Stimulated activated CD4-positive, alpha-beta T cell treated with anti-CD3 and anti-CD28 coated beads, Interleukin-2, amount 100 ng/mL, for 4 hours (primary cell): ENCODE measurements at places on chromosomes 4 and X.

DNA sequence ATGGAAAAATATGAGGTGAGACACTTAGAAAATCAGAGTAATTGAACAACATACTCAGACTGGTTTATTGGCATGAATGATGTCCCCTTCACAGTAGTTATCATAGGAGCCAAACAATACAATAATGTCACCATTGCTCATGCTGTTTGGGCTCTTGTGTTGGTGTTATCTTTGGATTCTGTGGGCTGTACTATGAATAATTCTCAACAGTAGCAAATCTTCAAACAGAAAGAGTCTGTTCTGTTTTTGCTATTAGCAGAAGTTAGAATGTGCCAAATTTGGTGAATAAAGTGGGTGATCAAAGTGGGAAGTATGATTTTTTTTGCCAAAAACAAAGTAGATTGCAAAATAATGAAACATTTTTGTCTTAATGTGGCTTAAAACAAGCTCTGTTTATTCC is 58.3 kb downstream of the GRID2 start:
- DNase-seq = no peak

DNA sequence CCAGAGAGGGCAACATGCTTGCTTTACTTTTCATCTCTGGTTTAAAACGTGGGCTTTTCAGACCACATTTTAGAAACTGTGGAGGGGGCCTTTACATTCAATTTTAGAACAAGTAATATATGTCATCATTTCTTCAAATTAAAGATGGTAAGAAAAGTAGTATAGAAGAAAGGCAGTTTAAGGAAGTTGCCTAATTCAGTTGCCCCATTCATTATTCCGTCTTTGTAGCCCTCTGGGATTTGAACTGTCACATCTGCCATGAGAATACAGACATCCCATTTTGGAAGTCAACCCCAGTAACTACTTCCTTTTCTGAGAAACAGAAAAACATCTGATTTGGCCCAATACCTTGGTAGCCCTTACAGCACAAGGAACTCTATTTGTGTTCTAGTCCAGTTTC is 61.2 kb downstream of the PASD1 start:
- no peak for DNase-seq

GRCh38 chr4:1985294-1985693 is 23.5 kb downstream of the NELFA start:
- DNase-seq = no peak

DNA sequence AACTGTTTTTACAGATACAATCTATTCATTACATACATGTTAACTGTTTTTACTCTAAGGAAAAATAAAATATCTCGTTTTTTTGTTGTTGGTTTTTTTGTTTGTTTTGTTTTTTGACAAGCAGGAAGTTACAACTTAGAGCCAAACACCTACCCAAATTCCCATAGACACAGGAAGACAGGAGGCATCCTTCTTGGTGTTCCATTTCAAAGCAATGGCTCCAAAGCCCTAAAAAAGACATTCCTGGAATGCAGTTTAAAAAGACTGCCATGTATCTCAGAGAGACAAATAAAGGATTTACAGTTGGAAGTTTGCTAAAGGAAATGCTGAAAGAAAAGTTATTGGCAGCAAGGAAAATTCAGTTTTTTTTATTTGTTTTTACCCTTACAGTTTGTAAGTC is 16.7 kb downstream of the ETFDH start:
- DNase-seq = no peak

DNA sequence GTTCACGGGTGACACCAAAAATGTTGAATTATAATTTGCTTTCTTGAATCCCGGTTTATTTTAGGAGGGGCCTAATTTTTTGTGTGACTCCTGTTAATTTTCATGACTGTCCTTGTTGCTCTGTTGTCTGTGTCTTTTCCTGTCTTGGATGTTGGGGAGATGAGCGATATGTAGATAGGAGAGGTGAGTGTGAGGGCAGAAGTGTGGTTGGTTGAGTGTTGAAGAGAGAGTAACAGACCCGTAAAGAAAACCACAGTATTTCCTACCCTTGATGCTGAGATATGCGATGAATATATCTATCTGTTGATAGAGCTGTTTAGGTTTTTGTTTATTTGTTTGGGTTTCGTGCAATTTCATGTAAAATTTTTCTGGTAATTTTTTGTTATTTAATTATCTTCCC is 70.5 kb downstream of the CPE start:
- DNase-seq = no peak

DNA sequence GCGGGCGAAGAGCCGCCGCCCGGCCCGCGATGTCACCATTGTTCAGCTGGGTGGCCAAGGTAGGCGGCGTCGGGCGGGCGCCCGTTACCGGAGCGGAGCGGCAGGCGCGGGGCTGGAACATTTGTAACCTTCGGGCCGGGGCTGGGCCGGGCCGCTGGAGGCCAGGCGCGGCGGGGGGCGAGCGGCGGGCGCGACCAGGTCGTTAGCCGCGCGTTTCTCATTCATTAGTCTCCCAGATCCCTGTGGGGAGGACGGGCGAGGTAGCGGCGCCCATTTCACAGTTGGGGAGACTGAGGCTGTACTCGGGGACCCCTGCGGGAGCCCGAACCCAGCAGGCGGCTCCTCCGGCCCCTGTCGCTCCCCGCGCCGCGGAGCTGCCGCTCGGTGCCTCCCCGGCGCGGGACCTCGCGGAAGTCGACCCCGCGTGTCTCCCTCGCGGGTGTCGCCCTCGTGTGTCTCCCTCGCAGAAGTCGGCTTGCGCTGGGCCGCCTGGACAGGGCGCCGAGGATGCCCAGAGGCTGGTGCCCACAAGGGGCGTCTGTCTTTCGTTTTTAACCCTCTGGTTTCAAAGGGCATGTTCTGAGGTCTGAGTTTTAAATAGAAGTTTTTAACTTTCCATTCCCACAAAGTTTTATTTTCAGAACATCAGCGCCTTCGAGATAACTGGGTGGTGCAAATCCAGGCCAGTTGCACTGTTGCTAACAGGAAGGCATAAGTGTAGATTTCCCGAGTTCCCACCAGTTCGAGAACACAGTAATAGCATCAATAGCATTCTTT is 17.5 kb downstream of the PTTG2 start:
- DNase-seq = peak; percentile 63

GRCh38 chr4:87077914-87078585 is 142.4 kb downstream of the KLHL8 start:
- no peak for DNase-seq

- DNase-seq = no peak
Observed at GRCh38 chr4:143498021-143498420, 15.5 kb upstream of the SMARCA5 start.

- no peak for DNase-seq
Observed at GRCh38 chr4:137408527-137409177, 123.6 kb downstream of the PCDH18 start.

DNA sequence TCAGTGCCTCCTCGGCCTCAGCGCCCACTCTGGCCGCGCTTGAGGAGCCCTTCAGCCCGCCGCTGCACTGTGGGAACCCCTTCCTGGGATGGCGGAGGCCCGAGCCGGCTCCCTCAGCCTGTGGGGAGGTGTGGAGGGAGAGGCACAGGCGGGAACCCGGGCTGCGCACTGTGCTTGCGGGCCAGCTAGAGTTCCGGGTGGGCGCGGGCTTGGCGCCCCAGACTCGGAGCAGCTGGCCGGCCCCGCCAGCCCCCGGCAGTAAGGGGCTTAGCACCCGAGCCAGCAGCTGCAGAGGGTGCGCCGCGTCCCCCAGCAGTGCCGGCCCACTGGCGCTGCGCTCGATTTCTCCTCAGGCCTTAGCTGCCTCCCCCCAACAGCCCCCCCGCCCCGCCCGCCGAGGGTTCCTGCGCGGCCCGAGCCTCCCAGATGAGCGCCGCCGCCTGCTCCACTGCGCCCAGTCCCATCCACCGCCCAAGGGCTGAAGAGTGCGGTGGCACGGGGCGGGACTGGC is 1137.0 kb downstream of the PCDH18 start:
- no peak for DNase-seq

GRCh38 chrX:103475381-103475780 is 43.9 kb downstream of the RAB40A start:
- no peak for DNase-seq

GRCh38 chr4:120843849-120844527 is 78.5 kb downstream of the PRDM5 start:
- no peak for DNase-seq

DNA sequence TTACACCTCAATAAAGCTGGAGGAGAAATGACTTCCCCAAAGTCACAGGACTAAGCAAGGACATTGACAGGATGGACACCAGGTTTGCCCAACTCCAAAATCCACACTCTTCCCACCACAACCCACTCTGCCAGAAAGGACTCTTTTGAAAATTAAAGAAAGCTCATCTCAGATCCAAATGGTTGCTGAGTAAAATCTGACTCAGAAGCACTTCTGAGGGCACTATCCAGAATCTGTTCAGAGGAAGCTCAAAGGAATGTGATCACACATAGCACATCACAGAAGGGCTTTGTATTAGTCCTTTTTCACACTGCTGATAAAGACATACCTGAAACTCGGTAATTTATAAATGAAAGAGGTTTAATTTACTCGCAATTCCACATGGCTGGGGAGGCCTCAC is 155.5 kb downstream of the RAB28 start:
- DNase-seq = no peak

GRCh38 chrX:140815868-140816267 is 106.3 kb downstream of the LINC00632 start:
- no peak for DNase-seq

- DNase-seq = no peak
Observed at GRCh38 chrX:142096253-142096652, 108.8 kb downstream of the MAGEC2 start.

DNA sequence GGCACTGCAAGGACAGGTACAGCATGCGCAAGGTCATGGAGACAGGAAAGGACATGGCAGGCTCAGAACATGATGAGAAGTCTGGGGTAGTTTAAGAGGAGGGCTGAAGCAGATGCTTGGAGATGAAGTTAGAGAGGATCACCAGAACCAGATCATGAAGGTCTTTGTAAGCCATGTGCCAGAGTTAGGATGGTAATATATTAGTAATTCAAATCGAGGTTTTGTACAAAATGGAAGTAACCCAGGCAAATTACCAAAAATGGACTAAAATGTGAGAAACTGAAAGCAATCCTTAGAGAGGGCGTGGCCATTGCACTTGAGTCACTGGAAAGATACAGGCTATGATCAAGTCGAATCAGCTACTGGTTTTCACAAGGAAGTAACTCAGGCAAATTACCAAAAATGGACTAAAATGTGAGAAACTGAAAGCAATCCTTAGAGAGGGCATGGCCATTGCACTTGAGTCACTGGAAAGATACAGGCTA is 13.5 kb downstream of the RXFP1 start:
- DNase-seq = no peak

DNA sequence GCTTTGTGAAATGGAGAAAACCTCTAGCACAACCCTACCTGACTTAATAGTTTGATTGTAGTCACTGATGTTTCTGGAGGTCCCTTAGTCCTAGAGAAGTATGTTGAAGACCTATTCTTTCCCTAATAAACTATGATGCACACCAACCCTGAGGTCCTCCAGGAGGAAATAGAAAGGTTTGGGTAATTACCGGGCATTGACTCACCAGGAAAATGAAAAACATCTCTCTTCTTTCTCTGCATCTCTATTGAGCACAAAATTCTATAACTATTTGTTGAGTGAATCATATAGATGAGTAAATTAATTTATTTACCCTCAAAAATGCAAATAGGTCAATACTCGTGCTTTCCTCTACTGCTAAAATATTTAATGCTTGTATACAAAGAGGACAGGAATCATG is 582.4 kb upstream of the FAM241A start:
- no peak for DNase-seq

GRCh38 chrX:118131336-118131735 is 14.7 kb upstream of the KLHL13 start:
- DNase-seq = no peak

GRCh38 chr4:4690854-4691253 is 149.0 kb upstream of the STX18 start:
- no peak for DNase-seq

- no peak for DNase-seq
Observed at GRCh38 chr4:48489683-48490011, 405 bp upstream of the ZAR1 start.
